T-helper 17 cell (primary cell): ENCODE measurements at places on chromosomes 11 and 22. TPM values are rescaled to one million over a fixed set of nuclear protein-coding genes. Genes with fewer than 3 reads are reported as not detected.

DNA sequence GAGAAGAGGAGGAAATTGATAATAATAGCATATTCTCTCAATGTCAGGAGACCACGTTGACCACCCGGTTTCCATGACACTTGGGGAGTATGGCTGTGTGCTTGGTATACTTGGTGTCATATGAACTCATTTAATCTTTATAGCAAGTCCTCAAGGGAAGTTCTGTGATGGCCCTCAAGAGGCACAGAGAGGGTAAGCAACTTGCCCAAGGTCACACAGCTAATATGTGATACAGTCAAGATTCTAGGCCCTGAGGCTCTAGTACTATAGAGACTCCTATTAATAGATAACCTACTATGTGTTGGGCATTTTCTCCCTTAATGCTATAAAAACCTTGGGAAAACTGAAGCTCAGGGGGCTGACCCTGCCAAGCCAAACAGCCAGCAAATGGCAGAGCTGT, 10.6 kb upstream of the CACNG2 start:
- no peak for DNase-seq
- H3K36me3 ChIP-seq, result peaks cover 6% of the 10 kb centered on the region
- H3K27me3 ChIP-seq, result peaks cover 86% of the 10 kb centered on the region
- H3K4me3 ChIP-seq, result no peak overlapping the region
- peaks cover 2% of the 10 kb centered on the region for H3K4me1 ChIP-seq
- no peak overlapping the region for H3K27ac ChIP-seq

DNA sequence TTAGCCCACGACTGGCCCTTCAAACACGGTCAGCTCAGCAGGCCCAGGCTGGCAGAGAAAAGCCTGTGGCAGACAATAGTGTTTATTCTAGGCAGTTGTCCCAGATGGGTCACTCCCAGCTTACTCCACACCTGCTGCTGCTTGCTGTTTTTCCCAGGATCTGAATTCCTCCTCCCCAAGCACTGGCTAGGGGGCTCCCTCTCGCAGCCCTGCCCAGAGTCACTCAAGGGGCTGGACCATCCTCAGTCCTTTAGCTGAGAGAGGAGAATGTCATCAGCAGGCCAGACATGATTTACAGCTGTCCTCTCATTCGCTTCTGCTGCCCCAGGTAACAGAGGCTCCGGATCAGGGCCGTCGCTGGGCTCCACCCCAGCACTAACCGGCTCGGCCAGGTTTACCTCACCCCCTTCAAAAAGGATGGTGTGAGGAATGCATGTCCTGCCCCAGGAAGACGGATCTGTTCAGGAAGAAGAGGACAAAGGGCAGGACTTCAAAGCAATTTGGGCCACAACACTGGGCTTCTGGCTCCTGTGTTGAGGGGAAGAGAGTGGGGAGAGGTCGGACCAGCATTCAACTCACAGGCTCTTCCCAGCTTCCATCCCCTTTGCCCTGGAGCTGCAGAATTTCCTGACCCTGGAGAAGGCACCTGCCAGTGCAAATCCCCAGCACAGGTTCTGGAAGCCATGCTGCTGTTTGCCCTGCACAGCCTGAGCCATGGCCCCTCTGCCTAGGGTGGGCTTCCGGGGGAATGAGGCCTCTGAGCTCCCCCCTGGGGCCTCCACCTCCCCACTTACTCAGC, 59.7 kb upstream of the BARX2 start:
- H3K27me3 ChIP-seq, result peaks cover 8% of the 10 kb centered on the region
- H3K4me3 ChIP-seq, result no peak overlapping the region
- no peak overlapping the region for H3K27ac ChIP-seq
- H3K36me3 ChIP-seq, result no peaks in the 10 kb centered on the region
- H3K4me1 ChIP-seq, result peaks cover 12% of the 10 kb centered on the region

DNA sequence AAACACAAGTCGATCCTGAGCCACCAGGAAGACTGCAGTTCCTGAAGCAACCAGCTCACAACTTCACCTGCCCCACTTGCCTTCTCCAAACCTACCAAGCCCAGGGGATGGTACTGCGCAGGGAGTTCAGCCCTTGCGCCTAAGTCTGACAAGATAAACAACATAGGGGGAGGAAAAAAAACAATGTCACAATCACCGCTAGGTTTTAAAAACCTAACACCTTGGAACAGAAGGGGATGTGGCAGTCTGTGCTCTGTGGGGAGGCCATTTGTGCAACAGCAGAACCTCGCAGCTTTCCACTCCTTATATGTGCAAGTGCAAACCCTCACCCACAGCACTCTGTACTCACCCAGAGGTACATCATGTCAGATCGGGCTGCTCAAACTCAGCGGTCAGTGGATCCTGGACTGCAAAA, 134.2 kb downstream of the RBFOX2 start:
- peaks cover 44% of the 10 kb centered on the region for H3K27me3 ChIP-seq
- H3K4me1 ChIP-seq, result peaks cover 3% of the 10 kb centered on the region
- H3K36me3 ChIP-seq, result peaks cover 3% of the 10 kb centered on the region
- DNase-seq, result no peak

DNA sequence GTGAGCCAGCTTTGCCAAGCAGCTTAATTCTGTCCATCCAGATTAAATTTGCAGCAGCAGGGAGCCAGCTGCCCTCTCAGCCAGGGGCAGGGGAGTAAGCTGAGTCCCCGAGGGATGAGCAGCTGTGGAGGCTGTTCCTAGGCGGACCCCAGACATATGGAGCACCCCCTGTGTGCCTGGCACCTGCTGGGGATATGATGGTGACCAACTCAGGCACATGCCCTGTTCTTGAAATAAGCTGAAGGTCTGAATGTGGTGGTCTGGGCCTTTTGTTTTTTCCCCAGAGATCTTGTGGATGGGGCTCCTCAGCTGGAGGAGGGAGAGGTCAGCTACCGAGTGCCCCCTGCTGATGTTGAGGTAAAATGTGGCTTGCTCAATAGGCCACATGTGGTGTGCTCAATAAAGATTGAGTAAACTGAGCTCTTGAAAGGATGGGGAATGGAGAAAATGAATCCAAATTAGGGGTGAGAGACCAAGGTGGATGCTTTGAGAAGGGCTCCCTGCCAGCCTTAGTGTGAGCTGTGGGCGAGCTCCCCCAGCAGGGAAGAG, 103.3 kb upstream of the NNMT start:
- H3K27me3 ChIP-seq, result no peaks in the 10 kb centered on the region
- no peaks in the 10 kb centered on the region for H3K36me3 ChIP-seq
- H3K4me1 ChIP-seq, result peaks cover 14% of the 10 kb centered on the region
- peak overlapping the region; percentile 14 for H3K27ac ChIP-seq

DNA sequence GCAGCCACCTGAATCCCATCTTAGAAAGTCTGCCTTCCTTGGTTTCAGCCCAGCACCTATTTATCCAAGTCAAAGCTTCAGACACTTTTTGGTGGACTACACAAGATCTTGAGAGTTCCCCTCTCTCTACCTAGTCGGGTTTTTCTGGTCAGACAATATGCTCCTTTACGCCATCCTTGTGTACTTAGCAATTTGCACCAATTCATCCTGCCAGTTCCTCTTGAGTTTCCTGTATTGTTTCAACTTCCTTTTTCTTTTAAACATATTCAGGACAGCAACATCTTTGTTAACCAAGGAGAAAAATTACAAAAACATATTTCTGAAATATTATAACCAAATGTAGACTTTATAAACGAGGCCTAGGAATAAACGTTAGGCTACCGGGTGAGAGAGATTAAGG, 368.2 kb upstream of the CADM1 start:
- no peaks in the 10 kb centered on the region for H3K36me3 ChIP-seq
- H3K4me1 ChIP-seq, result no peaks in the 10 kb centered on the region
- DNase-seq, result no peak
- H3K27me3 ChIP-seq, result no peaks in the 10 kb centered on the region

GRCh38 chr11:116807601-116808261, 15.4 kb downstream of the APOA4 start:
- H3K27me3 ChIP-seq, result peaks cover 25% of the 10 kb centered on the region
- DNase-seq, result no peak
- peaks cover 2% of the 10 kb centered on the region for H3K36me3 ChIP-seq
- H3K4me3 ChIP-seq, result no peak overlapping the region
- H3K4me1 ChIP-seq, result no peaks in the 10 kb centered on the region

GRCh38 chr11:31237819-31238760, 131.4 kb downstream of the DCDC1 start:
- no peak overlapping the region for H3K27ac ChIP-seq
- H3K4me1 ChIP-seq, result no peaks in the 10 kb centered on the region
- no peak for DNase-seq
- no peaks in the 10 kb centered on the region for H3K36me3 ChIP-seq
- H3K27me3 ChIP-seq, result no peaks in the 10 kb centered on the region
- H3K4me3 ChIP-seq, result no peak overlapping the region

DNA sequence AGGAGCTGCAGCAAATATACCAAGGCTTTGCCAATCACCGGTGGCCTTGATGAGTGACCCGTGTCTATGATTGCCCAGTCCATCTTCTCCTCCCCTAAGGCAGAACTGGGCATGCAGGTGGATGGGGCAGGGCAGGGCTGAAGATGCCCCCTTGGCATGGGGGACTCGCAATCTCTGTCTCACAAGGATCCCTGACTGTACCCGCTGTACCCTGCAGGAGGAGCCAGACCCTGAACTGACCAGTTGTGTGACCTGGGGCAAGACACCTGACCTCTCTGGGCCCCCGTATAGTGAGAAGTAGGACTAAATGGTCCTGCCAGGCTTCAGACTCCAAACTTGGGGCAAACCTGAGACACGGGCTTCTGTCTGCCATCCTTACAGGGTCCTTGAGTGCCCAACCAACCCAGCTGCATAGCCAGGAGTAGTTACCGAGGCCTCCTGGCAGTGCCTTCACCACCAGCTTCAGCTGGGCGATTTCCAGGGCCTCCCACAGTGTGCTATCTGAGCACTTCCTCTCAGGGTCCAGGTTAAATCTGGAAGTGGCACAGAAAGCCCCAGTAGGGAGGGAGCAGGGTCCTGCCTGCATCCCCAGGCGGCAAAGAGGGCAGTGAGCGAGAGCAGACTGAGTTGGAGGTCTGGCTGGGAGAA, 6.4 kb upstream of the KCNJ11 start:
- H3K4me1 ChIP-seq, result peaks cover 7% of the 10 kb centered on the region
- DNase-seq, result no peak
- H3K4me3 ChIP-seq, result no peak overlapping the region
- peaks cover 22% of the 10 kb centered on the region for H3K27me3 ChIP-seq
- H3K27ac ChIP-seq, result no peak overlapping the region

GRCh38 chr11:18754308-18754707, 28.3 kb upstream of the IGSF22 start:
- no peak for DNase-seq
- H3K4me3 ChIP-seq, result no peak overlapping the region
- H3K4me1 ChIP-seq, result peaks cover 2% of the 10 kb centered on the region
- no peaks in the 10 kb centered on the region for H3K36me3 ChIP-seq
- peaks cover 37% of the 10 kb centered on the region for H3K27me3 ChIP-seq

- no peaks in the 10 kb centered on the region for H3K27me3 ChIP-seq
- DNase-seq, result no peak
- peaks cover 9% of the 10 kb centered on the region for H3K36me3 ChIP-seq
- H3K4me3 ChIP-seq, result no peak overlapping the region
- H3K27ac ChIP-seq, result peak overlapping the region; percentile 63
Observed at GRCh38 chr11:1503708-1504104, 17.1 kb upstream of the MOB2 start.

DNA sequence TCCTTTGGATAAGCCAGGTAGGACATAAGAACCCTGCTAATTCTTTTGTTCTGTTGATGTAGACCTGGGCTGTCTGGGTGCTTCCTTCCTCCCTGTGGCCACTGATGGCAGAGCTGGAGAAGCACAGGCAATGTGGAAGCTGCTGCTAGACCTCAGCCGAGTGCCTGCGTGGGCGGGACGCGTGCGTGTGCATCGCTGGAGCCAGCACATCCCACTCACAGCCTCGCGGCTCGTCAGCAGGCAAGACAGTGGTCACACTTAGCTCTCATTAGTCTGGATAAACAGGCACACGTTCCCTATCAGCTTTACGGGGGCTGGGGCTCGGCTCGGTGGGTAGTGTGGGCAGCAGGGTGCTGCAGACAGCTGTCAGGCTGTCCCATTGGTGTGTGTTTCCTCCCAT, 155.7 kb downstream of the GRIK4 start:
- H3K27me3 ChIP-seq, result peaks cover 31% of the 10 kb centered on the region
- no peaks in the 10 kb centered on the region for H3K4me1 ChIP-seq
- peaks cover 3% of the 10 kb centered on the region for H3K36me3 ChIP-seq
- no peak overlapping the region for H3K27ac ChIP-seq
- DNase-seq, result no peak
- no peak overlapping the region for H3K4me3 ChIP-seq

DNA sequence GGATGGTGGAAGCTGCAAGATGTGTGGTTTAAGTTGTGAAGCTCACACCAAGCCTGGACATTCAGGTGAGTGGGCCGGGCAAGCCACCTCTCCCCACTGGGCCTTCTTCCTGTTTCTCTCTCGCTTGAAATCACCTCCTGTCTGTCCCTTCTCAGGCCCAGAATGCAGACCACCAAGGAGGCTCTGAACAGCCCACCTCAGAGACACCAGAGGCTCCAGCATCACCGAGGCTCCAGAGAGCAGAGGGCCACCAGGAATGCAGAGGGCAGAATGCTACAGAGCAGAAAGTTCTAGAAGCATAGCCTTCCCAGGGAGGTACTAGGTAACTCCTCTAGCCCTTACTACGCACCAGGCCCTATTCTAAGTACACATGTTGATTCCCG, 14.8 kb upstream of the IL2RB start:
- H3K27me3 ChIP-seq, result no peaks in the 10 kb centered on the region
- peaks cover 49% of the 10 kb centered on the region for H3K4me1 ChIP-seq
- no peaks in the 10 kb centered on the region for H3K36me3 ChIP-seq
- peak overlapping the region; percentile 97 for H3K27ac ChIP-seq

- no peak for DNase-seq
- H3K27me3 ChIP-seq, result peaks cover 39% of the 10 kb centered on the region
- H3K4me1 ChIP-seq, result no peaks in the 10 kb centered on the region
- H3K27ac ChIP-seq, result no peak overlapping the region
Observed at GRCh38 chr11:121699801-121700200, 247.0 kb upstream of the SORL1-AS1 start.

DNA sequence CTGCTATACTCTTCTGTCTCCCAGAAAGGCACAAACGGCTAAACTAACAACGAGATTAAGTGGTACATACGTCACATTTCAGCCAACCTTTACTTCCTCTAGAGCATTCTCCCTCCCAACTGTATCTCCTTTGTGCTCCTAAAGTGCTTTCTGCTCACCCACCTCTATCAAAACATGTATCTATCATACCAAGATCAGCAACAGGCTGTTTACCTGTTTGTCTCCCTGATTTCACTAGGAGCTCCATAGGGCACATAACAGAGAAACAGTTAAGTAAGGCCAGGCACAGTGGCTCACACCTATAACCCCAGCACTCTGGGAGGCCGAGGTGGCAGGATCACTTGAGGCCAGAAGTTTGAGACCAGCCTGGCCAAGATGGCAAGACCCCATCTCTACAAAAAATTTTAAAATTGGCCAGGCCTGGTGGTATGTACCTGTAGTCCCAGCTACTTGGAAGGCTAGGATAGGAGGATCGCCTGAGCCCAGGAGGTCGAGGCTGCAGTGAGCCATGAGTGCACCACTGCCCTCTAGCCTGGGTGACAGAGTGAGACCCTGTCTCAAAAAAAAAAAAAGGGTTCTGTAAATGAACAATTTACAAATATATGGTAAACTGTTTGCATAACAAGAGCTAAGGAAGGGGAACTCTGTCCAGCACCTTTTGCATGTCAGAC, 2.8 kb downstream of the NDUFC2 start:
- peaks cover 7% of the 10 kb centered on the region for H3K36me3 ChIP-seq
- H3K27ac ChIP-seq, result peak overlapping the region; percentile 82
- peaks cover 45% of the 10 kb centered on the region for H3K4me1 ChIP-seq
- no peak for DNase-seq
- H3K4me3 ChIP-seq, result peak overlapping the region; percentile 59

GSC2 gene
- not detected for total RNA-seq

ENTHD1 gene
- not detected for total RNA-seq

NRIP3 gene
- total RNA-seq, result 3.8 TPM

C2CD3 gene
- 35.5 TPM for total RNA-seq

CYB5R2 gene
- total RNA-seq, result not detected

TMPRSS5 gene
- total RNA-seq, result 1.5 TPM

SAA4 gene
- total RNA-seq, result not detected

DRD2 gene
- not detected for total RNA-seq
